Progenitor cell of endocrine pancreas (in vitro differentiated cells): ENCODE measurements at places on chromosomes 3 and 15. TPM values are rescaled to one million over a fixed set of nuclear protein-coding genes. Genes with fewer than 3 reads are reported as not detected.

DNA sequence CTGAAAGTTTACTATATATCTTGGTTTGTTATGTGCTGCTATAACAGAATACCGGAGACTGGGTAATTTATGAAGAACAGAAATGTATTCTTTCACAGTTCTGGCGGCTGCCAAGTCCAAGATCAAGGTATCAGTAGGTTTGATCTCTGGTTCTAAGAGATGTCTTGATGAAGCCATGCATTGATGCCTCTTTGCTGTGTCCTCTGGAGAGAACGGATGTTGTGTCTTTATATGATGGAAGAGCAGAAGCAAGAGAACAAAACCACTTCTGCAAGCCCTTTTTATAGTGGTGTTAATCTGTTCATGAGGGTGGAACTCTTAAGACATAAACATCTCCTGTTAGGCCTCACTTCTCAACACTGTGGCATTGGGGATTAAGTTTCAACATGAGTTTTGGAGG, 62.7 kb downstream of the TCF12 start:
- no peak overlapping the region for H3K27ac ChIP-seq
- DNase-seq, result no peak

DNA sequence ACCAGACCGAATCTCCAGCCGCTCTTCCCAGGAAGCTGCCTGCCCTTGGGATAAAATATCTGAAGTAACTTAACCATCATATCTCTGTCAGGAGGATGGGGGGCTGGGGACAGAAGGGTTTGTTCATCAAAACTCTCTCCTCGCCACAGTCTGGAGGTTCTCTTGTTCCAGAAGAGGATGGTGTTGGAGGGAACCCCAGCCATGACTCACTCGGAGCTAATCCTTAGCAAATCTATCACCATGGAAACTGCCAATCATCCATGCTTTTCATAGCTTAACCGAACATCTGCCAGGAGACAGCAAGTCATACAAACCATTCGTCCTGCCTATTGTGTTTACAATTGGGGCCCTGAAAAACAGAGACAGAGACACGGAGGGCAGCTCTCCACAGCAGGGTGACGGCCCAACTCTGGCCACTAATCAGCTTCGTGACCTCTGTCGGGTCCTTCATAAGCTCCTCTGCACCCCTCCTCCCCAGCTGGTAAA, 73.8 kb upstream of the HEG1 start:
- peaks cover 3% of the 10 kb centered on the region for H3K4me1 ChIP-seq
- H3K27me3 ChIP-seq, result no peaks in the 10 kb centered on the region
- peaks cover 3% of the 10 kb centered on the region for H3K36me3 ChIP-seq
- no peak for DNase-seq

DNA sequence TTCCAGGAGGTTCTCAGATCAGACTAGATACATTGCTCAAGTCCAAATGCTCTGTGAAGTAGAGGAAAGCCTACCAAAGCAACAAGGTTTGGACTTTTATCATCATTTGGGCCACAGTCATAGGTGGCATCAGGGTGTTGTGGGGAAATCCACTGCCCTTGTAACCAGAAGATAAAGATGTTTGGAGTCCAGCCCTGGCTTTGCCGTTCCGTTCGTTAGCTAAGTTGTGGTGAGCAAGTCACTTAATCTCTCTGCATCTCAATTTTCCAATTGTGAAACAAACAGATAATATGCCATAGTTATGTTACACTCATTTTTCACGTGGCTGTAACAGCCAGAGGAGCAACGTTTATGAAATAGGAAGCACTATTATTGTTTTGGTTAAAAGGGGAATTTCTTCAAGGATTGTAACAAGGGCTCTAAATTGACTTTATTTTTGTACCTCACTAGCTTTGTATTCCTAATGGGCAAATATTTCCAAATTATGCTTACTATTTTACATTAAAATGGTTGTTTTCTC, 125.6 kb downstream of the CD47 start:
- peaks cover 2% of the 10 kb centered on the region for H3K4me1 ChIP-seq
- no peaks in the 10 kb centered on the region for H3K36me3 ChIP-seq
- H3K4me3 ChIP-seq, result no peak overlapping the region
- no peak overlapping the region for H3K27ac ChIP-seq

NLGN1 gene
- 5.7 and 6.5 TPM in 2 replicates for total RNA-seq
